Suppressor macrophage (primary cell): ENCODE measurements at places on chromosomes 12 and 14.
A peak's percentile ranks its signal among the peaks of the same experiment; 100 is the strongest.

DNA sequence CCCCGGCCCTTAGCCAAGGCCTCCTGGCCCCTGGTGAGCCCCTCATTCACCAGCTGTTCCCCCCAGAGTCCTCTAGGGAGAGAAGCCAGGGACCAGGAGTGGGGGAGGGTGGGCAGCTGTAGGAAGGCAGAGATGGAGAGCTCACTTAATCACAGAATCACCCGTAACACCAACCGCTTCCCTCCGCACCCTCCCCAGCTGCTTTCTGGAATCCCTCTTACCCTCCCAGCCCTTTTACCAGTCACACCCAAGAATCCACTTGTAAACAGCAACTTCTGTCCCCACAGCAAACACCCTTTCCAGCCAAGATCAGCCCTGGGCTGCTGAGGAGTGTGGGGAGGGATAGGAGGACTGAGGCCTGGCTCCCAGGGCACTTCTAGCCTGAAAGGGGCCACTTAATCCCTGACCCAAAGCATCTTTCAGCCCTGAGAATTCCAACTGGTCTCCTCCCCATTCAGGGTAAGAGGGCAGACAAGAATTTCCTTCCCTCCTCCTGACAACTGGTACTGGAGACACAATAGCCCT lies 18.8 kb downstream of the NCKAP5L start:
- no peak for DNase-seq

DNA sequence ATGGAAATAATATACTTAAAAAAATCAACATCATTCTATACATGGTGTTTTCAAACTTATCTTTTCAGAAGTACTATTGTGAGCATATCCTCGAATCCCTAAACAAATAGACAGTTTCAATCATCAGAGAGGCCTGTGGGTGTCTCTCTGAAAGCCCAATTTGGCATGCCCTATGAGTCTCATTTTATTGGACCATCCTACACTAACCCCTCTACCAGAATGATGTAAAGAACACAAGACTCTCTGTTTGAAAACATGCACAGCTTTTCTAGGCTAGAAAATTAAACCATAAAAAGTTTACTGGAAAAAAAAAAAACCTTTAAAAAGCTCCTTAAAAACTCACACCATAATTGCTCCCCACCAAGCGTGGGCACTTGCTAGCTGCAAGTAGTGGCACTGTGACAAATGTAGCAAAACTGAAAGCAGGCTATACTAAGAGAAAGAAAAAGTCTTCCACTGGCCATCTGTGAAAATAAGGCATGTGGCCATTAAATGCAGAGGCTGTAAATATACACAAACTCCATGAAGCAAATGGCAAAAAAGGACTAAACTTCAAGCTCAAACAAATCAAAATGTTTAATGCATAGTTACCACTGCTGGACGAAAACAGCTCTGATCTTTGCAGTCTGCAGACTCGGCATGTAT lies 394.2 kb downstream of the SOX5 start:
- DNase-seq = no peak

- DNase-seq = no peak
Observed at GRCh38 chr12:46717868-46718267, 107.9 kb downstream of the SLC38A4 start.

DNA sequence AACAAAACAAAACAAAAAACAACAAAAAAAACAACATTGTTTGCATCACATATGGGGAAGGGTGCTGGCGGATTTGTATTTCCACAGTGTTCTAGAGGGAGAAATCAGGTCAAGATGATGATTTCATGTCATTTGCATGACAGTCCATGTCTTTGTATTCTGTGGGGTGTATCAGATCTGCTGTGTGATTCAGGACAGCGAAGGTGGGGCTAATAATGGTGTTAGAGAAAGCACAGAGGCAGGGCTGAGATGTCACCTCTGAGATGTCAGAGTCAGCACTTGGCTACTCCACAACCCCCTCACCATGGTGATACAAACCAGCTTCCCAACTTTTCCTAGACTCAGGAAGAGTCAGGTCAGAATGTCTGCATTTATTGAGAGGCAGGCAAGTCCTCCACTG lies 543.2 kb downstream of the BCL11B start:
- DNase-seq = no peak

GRCh38 chr12:106747973-106748436 lies 26.5 kb upstream of the RIC8B start:
- DNase-seq = no peak

GRCh38 chr12:92943482-92944250 lies 14.6 kb upstream of the EEA1 start:
- no peak for DNase-seq

DNA sequence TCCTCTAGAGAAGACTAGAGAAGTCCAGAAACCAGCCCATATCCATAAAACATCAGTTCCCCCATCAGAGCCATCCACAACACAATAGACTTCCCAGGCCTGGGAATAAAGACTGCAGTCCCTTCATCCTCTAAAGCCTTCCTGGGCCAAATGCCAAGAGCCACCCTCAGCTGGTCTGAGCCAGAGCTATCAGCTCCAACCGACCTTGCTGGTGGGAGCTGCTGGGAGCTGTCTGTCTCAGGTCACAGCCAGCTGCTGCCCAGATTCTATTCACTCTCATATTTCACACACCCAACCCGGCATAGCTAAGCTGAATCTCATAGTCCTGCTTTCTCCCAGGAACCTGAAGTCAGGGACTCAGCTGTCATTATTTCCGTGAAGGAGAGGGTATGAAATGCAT lies 10.9 kb upstream of the TFCP2 start:
- no peak for DNase-seq

GRCh38 chr12:6529291-6529737 lies 5.0 kb upstream of the GAPDH start:
- DNase-seq = no peak

DNA sequence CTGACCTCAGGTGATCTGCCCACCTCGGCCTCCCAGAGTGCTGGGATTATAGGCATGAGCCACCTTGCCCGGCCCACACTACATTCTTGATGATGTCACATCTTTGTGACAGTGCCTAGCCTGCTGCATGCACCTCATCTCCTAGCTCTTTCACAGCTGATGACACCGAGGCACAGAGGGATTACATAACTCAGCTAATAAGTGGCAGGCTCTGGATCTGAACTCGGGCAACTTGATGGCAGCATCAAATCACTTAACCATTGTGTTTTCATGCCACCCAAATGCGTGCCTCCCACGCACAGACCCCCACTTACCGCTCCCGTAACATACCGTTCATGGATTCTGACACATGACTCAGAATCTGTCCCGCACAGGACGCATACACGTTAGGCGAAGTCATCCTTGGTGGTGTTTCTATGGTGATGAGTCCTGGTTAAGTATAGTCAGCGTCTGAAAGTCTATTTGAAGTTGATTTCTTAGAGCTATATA lies 7.4 kb downstream of the TMEM120B start:
- peak; percentile 37 for DNase-seq

DNA sequence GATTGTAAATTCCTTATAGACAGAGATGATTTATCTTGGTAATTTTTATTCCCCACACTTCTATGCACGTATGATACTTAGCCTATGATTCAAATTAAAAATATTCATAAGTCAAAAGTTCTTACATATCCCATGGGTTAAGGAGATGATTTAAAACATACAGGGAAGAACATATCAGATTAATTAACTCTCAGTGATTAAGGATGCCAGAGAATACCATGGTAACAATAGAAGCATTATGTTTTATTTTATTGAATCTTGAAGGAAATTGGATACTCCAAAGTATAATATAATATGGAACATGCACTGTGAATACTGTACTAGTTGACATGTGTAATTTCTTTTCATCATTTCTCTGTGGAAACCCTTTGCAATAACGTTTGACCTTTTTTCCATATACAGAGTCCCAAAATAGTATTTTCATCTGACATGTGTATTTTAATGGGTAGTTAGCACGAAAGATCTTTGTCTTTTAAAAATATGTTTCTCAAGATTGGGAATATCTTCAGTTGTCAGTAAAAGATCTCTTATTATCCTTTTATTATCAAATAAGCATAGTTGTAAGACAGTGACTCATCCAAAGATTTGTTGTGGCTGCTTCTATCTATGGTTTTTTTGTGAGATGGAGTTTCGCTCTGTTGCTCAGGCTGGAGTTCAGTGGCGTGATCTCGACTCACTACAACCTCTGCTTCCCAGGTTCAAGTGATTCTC lies 166.7 kb downstream of the RAD51B start:
- no peak for DNase-seq

DNA sequence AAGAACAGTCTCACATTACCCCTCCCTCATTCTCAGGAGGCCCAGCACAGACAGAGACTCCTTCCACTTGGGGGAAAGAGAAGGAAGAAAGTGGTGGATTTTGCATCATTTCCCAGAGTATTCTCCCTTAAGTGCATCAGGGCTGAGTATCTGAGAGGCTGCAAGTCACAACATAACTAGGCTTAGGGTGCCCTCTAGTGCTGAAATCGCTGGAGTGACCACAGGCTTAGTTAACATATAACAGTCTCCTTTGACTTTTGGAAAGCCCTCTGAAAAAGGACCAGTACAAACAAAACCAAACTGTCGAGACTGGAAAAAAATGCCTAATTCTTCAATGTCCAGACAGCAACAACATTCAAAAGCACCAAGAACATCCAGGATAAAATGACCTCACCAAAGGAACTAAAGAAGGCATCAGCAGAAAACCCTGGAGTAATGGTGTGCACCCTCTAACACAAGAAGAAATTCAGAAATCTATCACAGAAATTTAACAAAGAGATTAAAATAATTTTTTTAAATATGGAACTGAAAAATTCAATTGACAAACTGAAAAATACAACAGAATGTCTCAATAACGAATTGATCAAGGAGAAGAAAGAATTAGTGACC lies 412.3 kb downstream of the RPS29 start:
- peak; percentile 65 for DNase-seq

DNA sequence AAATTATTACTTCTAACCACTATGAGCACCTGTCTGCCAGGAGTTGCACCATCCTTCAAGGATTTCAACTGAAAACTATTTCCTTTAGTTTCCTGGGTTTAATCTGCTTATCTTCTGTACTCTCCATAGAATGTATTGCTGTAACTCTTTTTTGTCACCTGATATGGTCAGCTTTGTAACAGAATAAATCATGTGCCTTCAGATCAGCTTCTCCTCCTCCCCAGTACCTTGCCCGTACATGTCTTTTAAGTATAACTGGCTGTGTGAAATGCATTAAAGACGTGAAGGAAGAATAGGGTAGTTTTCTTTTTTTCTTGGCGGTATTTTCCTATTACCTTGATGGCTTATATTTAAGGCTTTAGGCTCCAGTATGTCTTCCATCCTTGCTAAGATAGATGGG lies 200.3 kb upstream of the NAV3 start:
- DNase-seq = no peak

DNA sequence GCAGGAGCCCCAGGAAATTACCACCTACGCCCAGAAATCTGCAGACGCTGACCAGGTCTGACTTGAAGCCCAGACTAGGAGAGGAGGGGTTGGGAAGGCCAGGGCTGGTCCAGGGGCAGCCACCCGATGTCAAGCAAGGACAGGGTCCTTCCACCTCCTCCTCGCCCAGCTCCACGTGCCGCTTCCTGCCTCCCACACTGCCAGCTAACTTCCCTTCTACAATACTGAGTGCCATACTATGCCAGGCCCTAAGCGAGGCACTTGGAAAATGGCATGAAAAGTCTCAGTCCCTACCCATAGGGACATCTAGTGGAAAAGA lies 71.7 kb downstream of the SETD3 start:
- DNase-seq = no peak

DNA sequence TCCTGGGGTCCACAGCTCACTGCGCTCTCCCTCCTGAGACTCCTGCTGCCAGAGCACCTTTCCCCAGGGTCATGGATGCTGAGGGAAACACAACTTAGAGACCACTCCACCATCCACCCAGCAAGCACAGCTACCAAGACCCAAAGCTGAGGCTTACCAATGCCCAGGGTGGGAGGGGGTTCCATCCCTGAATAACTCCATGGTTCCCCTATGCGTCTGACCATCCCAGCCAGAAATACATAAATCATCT lies 36.3 kb downstream of the DAD1 start:
- DNase-seq = no peak

GRCh38 chr14:89479802-89480201 lies 62.8 kb upstream of the FOXN3 start:
- DNase-seq = peak; percentile 57

DNA sequence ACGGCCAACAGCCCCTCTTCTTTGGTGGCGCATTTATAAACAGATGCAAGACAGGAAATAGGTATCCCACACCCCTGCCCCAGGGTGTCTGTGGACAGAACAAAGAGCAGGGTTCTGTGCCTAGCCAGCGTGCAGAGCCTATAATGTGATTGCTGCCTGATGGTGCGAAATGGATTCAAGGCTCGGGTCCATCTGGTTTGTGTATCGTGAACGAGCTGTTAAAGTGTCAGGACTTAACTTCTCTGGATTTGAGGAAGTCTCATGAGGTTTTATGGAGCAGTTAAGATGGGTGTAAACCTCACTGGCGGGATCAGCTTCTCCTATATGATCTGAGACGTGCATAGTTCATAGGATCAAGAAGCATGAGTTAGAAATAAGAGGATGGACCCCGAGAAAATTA lies 388.7 kb upstream of the TBX3 start:
- no peak for DNase-seq

DNA sequence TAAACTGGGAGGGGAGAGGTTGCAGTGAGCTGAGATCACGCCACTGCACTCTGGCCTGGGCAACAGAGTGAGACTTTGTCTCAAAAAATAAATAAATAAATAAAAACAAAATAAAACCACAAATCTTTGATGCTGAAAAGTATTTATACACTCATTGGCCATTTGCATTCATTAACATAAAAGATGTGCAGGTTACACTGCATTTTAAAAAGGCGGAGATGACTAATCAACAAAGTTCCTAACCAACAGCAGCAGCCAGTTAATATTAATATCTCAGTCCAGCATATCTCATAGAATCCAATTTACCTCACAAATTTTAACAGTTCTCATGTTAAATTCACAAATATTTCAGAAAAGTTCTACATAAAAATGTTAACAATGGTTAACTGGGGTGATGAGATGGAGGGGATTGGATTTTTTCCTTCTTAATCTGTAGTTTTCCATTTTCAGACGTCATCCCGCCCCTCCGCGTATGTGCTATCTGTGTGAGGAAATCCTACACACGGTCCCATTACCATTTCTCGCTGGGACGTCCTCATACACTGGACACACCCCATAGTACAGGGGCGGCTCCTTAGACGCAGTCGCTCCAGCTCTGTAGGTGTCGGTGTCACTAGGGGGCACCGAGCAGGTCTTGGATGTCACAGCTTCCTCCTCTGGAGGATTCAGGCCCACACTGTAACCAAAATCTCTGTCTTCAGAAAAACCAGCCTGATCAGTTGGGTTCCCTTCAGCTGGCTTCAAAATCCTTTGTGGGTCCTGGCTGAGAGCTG lies 7.3 kb downstream of the ANKLE2 start:
- no peak for DNase-seq

DNA sequence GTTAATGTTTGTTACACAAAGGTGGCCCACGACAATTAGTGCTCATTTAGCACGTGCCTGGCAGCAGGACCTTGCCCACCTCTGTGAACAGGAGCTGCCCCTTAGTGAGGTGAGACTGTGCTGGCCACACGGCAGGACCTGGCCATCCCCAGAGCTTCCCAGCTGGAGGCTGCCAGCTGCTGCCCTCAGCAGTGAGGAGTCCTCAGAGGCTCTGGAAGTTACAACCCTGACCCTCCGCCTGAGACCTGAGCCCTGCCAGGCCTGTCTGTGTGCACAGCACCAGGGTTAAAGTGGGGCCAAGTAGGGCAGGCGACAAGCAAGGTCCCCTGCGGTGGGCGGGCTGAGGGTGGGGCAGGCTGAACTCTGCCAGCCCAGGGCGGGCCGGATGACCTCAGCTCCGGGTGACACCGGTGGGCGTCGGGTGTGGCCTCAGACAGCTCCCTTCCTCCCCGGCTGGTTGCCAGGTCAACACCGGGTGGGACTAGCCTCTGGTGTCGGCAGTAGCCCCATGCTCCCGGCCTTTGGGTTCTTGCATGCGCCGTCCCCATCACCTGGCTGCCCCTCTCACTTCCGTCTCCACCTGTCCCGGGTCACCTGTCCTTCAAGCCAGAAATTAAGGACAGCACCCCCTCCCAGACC lies 9.2 kb upstream of the LBHD2 start:
- DNase-seq = peak; percentile 90
